Cardiac septum (tissue), 1 donor: ENCODE measurements at places on chromosomes 1 and 21. TPM values are rescaled to one million over a fixed set of nuclear protein-coding genes. Genes with fewer than 3 reads are reported as not detected.

DNA sequence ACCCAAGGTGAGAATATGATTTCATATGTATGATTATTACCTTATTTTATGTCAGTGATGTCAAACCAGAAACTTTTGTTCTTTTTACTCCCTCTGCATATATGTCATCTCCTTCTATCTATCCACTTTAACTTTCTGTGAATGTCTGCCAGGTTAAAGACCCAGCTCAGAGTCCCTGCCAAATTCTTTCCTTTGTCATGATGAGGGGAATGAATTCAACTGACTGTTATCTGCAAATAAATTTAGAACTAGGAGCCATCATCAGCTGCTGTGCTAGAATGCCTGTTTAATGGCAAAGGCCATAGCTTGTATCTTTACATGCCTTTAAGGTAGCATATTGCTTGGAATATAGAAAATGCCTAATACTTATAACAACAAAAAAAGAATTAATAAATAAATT, 815.6 kb upstream of the NEGR1 start:
- DNase-seq = no peak

GRCh38 chr1:232937741-232938375, 12.6 kb upstream of the NTPCR start:
- DNase-seq = no peak

GRCh38 chr21:15566703-15567102, 163.1 kb upstream of the USP25 start:
- no peak for DNase-seq

DNA sequence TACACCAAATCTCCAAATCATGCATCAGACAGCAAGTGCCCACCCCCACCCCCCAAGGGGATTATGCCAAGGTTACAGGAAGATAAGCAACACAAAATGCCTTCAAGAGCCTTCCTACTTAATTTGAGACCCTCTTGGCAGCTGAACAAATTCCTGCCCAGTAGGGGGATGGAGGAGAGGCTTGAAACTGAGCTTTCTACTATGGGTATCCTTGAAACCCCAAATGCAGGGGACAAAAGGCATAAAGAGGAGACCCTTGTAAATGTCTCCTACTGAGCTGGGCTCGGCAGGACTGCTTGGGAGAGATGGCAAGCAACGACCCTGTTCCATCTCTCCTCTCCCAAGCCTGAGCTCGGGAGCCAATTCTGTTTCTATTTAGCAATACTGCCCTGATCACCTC, 3.5 kb downstream of the SLC41A1 start:
- DNase-seq = no peak

DNA sequence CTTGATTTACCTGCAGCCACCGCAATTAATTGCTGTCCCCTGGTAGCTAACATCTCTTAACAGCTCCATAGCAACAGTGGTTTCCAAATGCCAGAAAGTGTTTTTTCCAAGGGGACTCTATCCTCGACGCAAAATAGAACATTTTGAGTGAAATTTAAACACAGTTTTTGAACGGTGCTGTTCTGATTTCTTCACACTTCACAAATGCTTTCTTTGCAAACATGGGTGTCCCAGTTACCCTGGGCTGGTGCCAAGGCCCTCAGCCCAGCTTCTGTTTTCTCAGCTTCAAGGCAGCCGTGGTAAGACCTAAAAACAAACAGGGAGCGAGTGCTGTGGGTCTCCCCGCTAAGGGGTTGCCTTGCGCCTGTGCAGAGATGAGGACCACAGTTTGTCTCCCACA, 147.3 kb upstream of the VAMP3 start:
- DNase-seq = no peak

DNA sequence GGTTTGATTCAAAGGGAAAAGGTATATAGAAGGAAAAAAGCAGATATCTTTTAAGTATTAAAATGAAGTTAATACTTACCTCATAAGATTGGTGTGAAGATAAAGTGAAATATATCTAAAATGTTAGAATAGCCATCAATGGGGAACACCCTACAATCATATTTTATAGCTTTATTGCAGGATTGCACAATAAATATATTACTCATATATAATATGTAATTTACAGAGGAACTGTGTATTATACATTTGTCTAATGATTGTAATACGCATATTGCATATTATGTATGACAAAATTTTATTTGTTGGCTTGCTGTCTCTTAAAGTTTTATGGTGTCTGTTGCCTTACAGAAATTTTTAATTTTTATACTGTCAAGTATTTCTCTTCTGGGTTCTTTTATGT, 47.8 kb downstream of the UCHL5 start:
- DNase-seq = no peak

OR2L8 gene
- total RNA-seq = not detected

CLDN8 gene
- not detected for total RNA-seq
